ENCODE measurements at places on chromosomes 16 and 17.

DNA sequence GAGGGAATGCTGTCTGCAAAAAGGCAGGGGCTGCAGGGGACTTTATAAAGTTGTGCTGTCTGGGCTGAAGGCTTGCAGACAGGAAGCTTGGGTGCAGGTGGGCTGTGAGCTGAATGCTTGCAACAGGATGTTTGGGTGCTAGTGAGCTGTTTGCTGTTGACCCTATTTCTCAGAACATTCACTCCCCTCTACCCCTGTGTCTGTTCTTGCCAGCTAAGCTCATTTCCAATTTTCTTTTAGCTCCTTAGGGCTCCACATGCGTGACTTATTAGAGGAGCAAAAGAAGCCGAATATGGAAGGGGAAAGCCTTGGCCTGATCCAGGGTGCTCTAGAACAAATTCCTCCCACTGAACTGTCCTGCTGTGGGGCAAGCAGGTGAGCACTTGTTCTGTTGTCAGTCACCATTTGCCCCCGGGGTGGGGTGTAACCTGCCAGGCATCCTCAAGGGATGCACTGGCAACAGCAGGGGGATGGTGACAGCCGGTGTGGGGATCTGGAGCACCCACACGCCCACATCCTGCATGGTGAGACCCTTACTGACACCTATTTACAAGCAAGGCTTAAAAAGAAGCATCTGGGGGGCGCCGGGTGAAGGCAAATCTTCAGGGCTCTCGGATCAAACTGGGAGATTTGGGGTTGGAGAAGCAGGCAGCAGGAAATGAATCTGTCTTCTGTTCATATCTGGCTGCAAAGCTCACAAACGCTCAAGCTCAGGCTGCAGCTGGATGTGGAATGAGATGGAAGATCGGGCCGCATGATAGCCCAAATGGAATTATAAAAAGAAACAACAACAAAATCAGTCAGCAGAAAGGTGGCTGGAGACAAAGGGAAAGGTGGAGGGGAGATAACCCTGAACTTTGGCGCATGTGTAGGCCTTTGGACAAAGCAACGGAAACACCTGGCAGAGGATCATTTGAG, 21.1 kb upstream of the NUP93 start:
- no peak for DNase-seq

- no peak for DNase-seq
Measured at GRCh38 chr17:49975531-49975930, 6.5 kb downstream of the DLX4 start.

- DNase-seq = no peak
Measured at GRCh38 chr17:40529991-40530390, 28.6 kb upstream of the TNS4 start.

DNA sequence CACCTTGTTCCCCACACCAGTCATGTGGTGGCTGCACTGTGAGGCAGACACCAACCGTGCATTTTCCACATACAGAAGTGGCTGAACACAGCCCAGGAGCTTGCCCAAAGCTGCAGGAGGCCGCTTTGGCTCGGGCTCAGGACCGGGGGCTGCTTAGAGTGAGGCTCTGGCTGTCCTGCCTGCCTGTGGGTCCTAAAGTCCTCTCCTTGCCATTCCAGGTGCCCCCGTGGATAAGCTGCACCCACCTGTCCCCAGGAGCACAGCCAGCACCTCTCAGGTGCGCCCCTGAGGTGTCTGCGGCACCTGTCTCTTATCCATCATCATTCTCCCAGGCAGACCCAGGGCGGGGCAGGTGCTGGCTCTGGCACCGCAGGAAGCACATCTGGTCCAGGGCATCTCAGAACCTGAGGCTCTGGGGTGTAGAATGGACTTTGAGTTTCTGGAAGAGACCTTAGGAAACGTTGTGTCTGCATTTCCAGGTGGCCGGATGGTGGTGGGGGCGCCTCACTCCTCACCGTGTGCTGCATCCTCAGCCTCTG, 180.5 kb upstream of the ZNF469 start:
- no peak for DNase-seq

- DNase-seq = peak; percentile 28
Measured at GRCh38 chr17:193841-194806, 12.7 kb upstream of the DOC2B start.

GRCh38 chr17:38451030-38451839, 23.0 kb downstream of the ARHGAP23 start:
- DNase-seq = peak; percentile 79

DNA sequence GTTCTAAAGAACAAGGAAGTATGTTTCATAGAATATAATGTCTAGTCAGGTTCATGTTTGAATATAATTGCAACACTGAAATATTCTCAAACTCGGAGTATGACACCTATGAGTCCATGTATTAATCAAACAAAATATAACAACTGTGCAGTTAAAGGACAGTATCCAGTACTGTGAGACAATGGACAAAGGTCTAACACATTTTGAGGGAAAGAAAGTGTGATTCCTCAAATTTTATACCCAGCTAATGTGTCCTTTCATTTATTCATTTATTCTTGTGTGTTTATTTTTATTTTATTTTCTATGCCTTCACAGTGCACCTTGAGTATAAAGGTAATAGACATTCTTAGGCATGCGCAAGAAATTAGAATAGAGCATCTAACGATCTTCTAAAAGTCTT, 401.0 kb upstream of the ZFHX3 start:
- DNase-seq = no peak

- DNase-seq = no peak
Measured at GRCh38 chr17:30472238-30472890, 4.8 kb upstream of the GOSR1 start.

DNA sequence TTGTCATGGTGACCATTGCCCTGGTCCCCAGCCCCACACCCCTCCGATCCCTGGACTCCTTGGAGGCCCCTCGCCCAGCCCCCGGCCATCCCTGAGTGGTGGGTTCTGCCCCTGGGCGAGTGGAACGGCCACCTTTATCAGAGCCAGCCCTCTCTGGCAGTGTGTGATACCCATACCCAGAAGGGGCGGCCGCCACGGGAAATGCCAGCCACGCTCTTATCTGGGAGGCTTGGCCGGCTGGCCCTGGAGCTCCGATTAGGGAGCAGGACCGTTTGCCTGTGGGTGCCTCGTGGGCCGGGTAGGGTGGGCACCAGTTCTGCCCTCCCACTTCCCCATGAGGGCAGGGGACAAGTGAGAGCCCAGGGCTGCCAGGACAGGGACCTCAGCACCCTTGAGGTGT, 58.3 kb upstream of the ZC3H18 start:
- DNase-seq = no peak

GRCh38 chr17:27525316-27525715, 69.1 kb downstream of the KSR1 start:
- DNase-seq = no peak

GRCh38 chr17:50832267-50832863, 3.0 kb upstream of the WFIKKN2 start:
- DNase-seq = no peak

GRCh38 chr17:77693776-77694175, 264.7 kb upstream of the TNRC6C start:
- no peak for DNase-seq

DNA sequence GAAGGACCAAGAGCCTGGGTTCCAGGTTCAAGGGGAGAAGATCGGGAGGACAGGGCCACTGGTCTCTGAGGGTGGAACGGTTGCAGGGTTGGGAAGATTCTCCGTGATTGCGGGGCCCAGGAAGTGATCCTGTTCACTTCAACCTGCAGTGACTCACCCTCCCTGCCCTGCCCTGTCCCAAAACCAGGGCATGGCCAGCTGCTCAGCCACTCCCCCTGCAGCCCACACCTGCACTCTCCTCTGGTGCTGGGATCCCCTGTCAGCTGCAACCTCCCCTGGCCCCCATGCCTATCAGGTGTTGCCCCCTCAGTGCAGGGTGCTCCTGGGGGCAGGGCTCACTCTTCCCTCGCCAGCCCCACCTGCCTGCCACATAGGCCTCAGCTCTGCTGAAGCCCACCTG, 1.1 kb downstream of the RUNDC3A start:
- DNase-seq = peak; percentile 69

DNA sequence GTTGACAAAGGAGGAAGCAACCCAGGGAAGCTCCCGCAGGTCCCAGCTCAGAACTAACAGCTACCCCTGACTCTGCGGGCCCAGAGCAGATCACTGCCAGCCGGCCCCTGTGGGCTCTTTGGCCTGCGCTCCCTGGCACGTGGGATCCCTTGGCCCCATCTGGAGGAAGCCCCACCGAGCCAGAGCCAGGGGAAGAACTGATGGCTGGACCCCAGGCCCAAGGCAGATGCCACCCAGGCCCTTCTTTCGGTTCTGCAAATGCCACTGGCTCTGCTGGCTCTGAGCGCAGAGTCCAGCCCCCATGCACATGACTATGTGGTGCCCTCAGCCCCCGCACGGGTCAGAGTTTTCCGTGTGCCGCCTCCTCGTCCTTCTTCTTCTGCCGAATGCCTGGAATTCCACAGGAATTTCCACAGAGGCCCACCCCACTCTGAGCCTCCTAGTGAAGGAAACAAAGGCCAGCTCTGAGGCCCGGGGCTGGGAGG, 35.8 kb upstream of the SNN start:
- peak; percentile 42 for DNase-seq

GRCh38 chr17:68103148-68103547, 67.6 kb downstream of the KPNA2 start:
- DNase-seq = no peak

- peak; percentile 17 for DNase-seq
Measured at GRCh38 chr17:75153780-75154194, 525 bp downstream of the JPT1 start.

DNA sequence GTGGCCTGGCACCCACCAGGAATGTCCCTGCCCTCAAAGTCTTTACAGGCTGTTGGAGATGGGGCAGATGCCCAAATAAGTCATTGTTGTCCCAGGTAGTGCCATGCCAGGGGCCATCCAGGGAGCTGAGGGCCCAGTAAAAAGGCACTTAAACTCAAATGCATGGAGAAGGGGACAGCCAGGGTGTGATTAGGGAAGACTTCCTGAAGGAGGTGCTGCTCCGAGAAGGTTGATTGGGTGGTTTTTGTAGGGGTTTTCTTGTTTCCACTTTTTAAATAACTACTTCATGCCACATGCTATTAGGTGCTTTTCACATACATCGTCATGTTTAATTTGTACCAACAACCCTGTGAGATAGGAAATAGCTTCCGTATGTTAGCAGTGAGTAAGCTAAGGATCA, 66.9 kb downstream of the RAI1 start:
- no peak for DNase-seq

GRCh38 chr16:85761861-85762260, 11.0 kb upstream of the C16orf74 start:
- no peak for DNase-seq

- no peak for DNase-seq
Measured at GRCh38 chr17:82560802-82561428, 41.4 kb downstream of the FOXK2 start.

- no peak for DNase-seq
Measured at GRCh38 chr16:86018487-86018886, 119.5 kb downstream of the IRF8 start.

DNA sequence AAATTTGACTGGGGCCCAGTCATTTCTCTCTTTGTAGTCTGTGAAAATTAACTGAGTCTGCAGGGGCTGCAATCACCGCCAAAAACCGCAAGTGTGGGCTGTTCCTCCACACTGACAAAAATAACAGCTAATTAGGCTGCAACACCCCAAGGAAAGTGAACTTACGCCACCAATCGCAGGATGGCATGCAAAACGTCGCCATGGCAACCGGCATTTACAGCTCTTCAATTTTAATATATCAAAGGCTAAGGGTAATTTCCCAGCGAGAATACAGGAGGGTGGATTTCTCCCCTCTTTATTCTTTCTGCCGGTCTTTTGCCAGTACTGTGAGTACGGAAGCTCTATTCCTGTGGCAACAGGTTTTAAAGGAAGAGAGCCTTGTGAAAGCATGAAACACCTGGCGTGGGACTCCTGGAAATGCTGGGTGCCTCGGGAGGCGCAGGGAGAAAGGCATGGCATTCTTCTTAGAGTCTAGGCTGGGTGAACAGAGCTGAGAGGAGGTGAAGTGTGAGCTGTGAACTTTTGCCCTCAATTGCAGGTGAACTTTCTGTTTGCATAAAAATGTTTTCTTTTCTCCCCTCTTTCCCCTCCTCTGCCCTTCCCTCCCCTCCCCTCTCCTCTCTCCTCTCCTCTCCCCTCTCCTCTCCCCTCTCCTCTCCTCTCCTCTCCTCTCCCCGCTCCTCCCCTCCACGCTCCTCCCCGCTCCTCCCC, 399.7 kb downstream of the XYLT1 start:
- DNase-seq = peak; percentile 80

- DNase-seq = no peak
Measured at GRCh38 chr16:82987767-82988166, 361.0 kb downstream of the CDH13 start.

GRCh38 chr16:10618710-10619209, 38.4 kb upstream of the EMP2 start:
- DNase-seq = no peak

DNA sequence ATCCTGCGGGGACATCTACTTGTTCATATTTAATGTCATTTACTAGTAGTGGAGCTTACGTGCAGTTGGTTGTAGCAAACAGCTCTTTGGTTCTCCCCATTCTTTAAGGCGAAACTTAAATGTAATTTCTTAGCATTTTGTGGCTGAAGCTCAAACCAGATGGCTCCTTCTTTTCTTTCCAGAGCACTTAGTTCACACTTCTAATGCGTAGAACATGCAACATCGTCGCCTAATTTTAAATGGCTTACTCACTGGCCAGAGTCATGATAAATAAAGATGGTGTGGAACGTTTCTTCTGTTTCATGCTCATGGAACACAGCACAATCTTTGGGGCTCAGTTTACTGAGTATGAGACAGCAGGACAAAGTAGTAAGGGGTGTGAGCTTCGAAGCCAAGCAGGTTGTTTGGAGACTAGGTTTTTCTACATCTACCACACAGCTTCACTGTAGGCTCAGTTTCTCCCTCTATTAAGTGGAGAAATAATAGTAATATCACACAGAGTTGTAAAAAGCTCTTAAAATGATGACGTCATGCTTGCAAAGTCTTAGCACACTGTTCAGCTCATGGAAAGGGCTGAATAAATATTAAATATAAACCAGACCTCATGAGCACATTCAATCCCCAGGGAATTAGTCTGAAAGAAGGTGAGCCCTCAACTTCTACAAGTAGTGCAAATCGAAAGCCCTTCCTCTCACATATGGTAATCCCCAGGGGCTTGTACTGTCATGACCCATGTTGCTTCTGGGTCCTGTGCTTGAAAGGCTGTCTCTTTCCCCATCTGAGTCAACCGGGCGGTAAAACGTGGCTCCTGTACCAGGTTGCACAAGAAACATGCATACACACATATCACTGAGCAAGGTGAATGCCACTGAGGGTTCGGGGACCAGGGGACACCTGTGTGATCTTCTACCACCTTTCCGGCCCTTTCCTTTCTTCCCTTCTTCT, 384.3 kb downstream of the CDH13 start:
- no peak for DNase-seq

- DNase-seq = peak; percentile 4
Measured at GRCh38 chr17:65850486-65850885, 289.0 kb upstream of the AXIN2 start.
